ENCODE measurements at places on chromosomes 16 and 17.

DNA sequence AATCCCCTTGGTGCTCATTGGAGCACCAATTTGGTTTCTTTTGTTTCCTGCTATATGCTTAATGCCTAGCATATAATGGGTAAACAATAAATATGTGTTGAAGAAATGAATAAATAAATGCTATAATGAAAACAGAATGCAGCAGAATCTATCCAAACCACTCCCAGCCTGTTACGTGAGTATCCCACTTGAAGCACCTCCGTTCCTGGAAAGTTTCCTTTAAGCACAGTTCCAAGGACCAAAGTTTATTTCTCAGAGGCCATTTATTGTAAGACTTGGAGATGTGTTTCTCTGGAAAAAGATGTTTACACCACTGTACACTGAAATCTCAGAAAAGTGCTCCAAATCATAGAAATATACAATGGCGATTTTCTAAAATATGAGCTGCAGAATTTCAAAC lies 187.0 kb downstream of the SOX9 start:
- no peak for DNase-seq

- DNase-seq, result no peak
Observed at GRCh38 chr17:66807182-66807581, 27.7 kb upstream of the CACNG5 start.

- DNase-seq, result no peak
Observed at GRCh38 chr17:82077617-82078358, 12.2 kb upstream of the DUS1L start.

- no peak for DNase-seq
Observed at GRCh38 chr17:2721603-2722002, 10.0 kb upstream of the CLUH start.

DNA sequence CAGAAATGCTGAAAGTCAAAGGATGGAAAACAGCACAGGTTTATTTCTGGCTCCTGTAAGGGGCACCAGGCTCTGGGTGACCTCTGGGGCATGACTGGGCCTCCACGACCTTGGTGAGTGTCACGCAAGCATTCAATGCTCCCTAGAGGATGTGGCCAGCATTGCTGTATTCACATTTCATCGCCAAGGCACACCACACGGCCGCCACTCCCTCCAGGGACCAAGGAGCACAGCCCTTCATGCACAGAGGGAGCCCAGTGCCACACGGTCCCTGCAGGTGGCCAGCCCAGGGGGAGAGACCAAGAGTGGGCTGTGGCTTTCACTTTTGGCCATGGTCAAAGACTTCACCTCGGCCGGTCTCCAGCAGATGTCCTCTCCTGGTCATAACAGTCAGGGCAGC lies 137.4 kb upstream of the TNRC6C start:
- no peak for DNase-seq

GRCh38 chr17:63918305-63918704 lies 334 bp downstream of the GH1 start:
- no peak for DNase-seq

- DNase-seq, result no peak
Observed at GRCh38 chr17:4788159-4788806, 481 bp upstream of the GLTPD2 start.

DNA sequence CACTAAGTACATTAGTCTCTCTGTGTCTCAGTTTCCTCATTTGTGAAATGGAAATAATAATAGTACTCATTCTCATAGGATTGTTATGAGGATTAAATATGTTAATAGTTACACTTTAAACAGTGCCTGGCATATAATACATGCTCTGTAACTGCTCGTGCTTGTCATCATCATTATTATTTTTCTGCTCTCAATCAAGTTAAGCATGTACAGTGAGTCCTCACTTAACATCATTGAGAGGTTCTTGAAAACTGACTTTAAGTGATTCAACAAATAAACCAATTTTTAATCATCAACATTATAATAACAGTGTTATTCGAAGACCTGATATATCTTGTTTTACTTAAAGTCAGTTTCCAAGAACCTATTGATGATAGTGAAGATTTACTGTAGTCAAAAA lies 322.3 kb downstream of the ZFHX3 start:
- no peak for DNase-seq

DNA sequence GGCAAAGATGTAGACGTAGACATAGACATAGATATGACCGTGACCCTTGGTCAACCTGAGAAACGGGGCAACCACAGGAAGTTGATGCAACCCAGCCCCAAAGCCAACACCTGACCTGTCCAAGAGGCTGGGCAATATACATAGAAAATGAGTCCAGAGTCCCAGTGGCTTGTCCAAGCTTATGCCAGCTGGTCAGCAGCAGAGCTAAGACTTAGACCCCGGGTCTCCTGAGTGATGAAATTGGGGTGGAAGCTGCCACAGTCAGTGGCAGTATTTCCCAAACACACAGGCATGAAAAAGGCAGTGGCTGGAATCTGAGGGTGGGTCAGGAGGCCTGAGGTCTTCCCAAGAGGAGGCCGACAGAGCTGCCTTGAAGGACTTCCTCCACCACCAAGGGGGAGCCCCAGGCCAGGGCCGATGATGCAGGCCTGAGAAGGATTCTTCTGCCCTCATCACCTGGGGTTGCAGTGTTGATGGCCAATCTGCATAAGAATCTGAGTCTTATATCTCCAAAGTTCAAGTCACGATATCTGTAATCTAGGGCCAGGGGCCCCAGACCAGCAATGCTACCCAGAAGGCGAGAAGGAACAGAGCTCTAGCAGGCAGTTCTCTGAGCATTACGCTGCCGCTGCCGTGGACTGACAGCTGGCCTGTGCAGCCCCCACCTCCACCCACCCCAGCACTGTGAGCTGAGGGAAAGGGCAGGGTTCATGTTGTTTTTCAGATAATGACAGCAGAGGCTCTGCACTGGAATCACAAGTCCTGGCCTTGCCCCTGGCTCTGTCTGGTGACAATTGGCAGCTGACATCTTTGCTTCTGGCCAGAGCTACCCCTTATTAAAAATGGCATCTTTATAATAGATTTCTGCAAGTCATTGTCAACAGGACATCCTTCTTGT lies 72.7 kb downstream of the GNAO1 start:
- DNase-seq, result no peak

DNA sequence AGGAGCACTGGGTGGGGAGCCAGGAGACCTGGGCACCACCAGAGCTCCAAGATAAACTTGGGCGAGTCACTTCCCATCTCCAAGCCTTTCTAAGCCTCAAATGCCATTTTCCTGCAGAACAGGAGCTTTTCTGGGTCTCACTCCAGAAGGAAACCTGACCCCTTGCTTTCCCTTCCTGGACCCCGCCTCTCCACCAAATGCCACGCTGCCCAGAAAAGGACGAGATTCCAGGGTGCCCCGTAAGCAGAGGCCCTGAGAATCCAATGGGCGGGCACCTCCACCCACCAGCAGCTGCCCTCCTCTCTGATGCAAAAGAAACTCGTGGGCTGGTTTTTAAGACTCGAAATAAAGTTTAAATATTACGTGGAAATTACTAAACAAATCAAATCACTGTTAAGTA lies 31.3 kb downstream of the ZNF423 start:
- DNase-seq, result no peak

GRCh38 chr16:75402821-75403475 lies 30.4 kb downstream of the CFDP1 start:
- DNase-seq, result no peak

GRCh38 chr17:55666806-55667205 lies 55.9 kb downstream of the TMEM100 start:
- no peak for DNase-seq

DNA sequence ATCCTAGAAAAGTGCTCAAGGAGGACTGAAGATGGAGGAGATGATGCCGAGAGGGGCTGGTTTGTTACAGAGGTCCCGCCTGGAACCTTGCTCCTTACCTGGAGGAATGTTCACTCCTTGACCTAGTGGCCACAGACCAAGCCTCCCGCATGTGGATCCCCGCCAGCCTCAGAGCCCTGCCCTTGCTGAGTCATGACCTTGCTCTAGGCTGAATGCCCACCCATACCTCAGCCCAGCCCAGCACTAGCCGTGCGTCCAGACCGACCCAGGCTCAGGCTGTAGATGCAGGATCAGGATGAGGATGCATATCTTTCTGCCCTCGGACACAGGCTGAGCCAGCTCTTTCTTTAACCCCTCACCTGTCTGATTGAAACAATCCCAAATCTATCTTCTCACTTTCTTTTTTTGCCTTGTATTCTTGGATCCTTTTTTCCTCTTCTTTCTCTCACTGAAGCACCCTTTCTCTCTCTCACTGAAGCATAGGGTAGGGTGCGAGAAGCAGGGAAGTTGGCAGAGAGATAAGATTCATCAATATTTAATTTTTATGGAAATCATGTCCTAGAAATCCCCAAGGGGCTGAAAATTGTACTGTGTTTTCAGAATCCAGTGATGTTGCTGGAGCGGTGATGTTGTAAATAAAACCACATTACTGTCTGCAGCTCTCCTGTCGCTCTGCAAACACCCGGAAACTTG lies 34.9 kb downstream of the WSCD1 start:
- DNase-seq, result no peak

- no peak for DNase-seq
Observed at GRCh38 chr16:35311475-35311874, 1852.1 kb downstream of the TP53TG3F start.

DNA sequence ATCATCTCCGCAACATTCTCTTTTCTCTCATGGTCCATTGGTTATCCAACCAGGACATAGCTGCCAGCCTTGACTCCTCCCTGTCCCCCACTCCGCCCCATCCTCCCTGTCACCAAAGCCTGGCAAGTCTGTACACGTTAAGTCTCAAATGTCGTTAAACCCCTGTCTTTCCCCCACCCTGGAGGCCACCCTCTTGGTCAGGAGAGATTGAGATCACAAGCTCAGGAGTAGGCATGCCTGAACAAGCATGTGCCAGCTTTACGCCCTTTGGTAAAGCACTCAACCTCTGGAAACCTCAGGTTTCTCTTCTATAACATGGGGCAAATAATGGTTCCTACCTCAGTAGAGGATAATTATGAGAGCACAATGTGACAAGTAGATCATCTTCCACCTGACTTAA lies 38.1 kb upstream of the CCL1 start:
- no peak for DNase-seq

DNA sequence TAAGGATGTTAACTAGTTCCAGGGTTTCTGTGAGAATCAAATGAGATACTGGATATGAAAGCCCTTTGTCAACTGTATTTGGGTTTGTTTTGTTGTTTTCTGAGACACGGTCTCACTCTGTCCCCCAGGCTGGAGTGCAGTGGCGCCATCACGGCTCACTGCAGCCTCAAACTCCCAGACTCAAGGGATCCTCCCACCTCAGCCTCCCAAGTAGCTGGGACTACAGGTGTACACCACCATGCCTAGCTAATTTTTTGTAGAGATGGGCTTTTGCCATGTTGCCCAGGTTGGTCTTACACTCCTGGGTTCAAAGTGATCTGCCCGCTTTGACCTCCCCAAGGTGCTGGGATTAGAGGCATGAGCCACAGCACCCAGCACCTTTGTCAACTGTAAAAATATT lies 8.9 kb downstream of the SUPT4H1 start:
- no peak for DNase-seq

GRCh38 chr16:68605746-68606145 lies 39.4 kb upstream of the CDH3 start:
- no peak for DNase-seq

GRCh38 chr16:86942151-86943051 lies 364.1 kb downstream of the FOXL1 start:
- no peak for DNase-seq

- no peak for DNase-seq
Observed at GRCh38 chr16:67028167-67028695, 718 bp upstream of the CBFB start.

DNA sequence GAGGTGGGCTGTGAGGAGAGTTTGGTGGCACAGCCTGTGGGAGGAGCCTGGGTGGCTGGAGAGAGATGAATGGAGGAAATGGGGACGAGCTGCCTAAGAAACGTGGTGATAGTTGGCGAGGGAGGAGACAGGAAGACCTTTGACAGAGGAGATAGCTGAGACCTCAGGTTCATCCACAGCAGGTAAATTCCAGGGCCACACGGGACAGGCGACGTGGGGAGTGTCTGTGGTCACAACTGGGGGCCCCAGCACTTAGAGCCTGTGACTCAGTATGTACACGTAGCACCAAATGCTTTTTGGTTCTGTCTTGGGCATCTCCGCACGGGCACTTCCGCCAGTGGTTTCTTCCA lies 7.7 kb downstream of the MINK1 start:
- DNase-seq, result no peak

- DNase-seq, result no peak
Observed at GRCh38 chr16:10188236-10188635, 6.0 kb upstream of the GRIN2A start.

DNA sequence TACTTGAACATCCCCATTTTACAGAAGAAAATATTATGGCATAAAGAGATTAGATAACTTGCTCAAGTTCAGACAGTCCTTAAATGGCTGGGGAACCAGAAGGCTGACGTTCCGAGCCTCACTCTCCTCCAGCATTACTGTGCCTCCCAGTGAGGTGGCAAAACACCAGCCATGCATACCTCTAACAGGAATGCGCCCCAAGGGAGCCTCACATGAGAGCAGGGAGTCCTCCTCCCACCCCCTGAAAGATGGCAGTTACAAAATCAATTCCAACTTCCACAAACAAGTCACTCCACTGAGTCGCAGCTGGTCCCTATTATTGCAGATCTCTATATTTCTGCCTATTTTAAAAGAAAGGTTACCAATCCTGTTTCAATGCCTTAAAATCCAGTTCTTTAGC lies 55.5 kb downstream of the ANKFY1 start:
- no peak for DNase-seq

DNA sequence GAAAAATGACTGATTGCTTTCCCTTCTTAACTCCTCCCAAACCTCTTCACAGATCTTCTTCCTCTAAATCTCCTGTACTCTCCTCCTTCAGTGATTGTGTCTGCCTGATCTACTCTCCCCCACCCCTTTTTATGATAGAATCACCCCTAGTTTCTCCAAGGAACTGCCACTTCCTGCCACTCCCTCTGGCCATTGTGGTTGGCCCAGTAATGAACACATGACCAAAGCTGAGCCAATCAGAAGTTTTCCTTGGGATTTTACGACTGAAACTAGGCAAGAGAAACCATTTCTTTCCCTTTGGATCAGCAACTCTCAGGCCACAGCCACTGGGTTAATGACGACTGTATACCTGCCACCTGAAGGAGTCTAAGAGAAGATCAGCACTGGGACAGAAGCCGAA lies 15.9 kb downstream of the IRX3 start:
- no peak for DNase-seq

DNA sequence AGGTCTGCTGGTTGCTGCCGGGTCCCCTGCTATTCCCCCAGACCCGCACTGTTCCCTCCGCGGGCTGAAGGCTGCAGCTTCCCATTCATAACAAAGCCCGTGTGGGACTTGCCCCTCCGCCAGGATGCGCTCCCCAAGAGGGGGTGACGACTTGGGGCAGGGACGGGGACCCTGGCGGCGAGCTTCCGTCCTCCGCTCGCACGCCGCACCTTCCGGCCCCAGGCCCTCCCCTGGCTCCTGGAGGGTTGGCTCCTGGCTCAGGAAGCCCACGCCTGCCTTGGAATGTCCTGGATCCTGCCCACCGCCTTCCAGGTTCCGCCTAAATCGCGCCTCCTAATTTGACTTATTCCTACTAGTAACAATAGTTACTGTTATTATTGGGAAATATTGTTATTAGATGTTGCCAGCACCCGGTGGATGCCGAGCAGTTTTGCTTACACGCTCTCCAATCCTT lies 1.1 kb upstream of the TFAP4 start:
- DNase-seq, result peak; percentile 39

- DNase-seq, result peak; percentile 77
Observed at GRCh38 chr16:89350701-89351380, 133.3 kb downstream of the ZNF778 start.

GRCh38 chr16:2752850-2753732 lies 653 bp downstream of the SRRM2 start:
- DNase-seq, result peak; percentile 57
